ENCODE measurements at places on chromosomes 3 and 15. TPM values are rescaled to one million over a fixed set of nuclear protein-coding genes. Genes with fewer than 3 reads are reported as not detected.

Gene ALDH1A2
- total RNA-seq, result 53.7 TPM

Gene PLS1
- total RNA-seq, result 11.1 TPM

Gene CCR1
- 1.7 TPM for total RNA-seq

Gene KNG1
- not detected for total RNA-seq

Gene RUBCN
- total RNA-seq, result 21.6 TPM

Gene CERS3
- total RNA-seq, result 0.71 TPM

Gene CTXND1
- total RNA-seq, result 0.88 TPM

Gene POPDC2
- total RNA-seq, result 2.4 TPM

Gene SLCO3A1
- total RNA-seq, result 7.6 TPM
